ENCODE measurements at places on chromosomes 1 and 21. TPM values are rescaled to one million over a fixed set of nuclear protein-coding genes. Genes with fewer than 3 reads are reported as not detected.

MROH7 gene
- not detected for total RNA-seq

TMEM269 gene
- not detected for total RNA-seq

KLF17 gene
- total RNA-seq, result not detected

GPR3 gene
- 2.1 TPM for total RNA-seq

OR2AK2 gene
- total RNA-seq, result not detected

TRAPPC3 gene
- total RNA-seq, result 124 TPM

EFNA3 gene
- 0.80 TPM for total RNA-seq

VWA5B1 gene
- total RNA-seq, result not detected

SLAMF9 gene
- total RNA-seq, result not detected

STUM gene
- not detected for total RNA-seq

ACTN2 gene
- not detected for total RNA-seq

RHD gene
- not detected for total RNA-seq

NES gene
- 360 TPM for total RNA-seq

CYP4A11 gene
- total RNA-seq, result not detected

KRTAP21-2 gene
- total RNA-seq, result not detected

OR10J1 gene
- total RNA-seq, result not detected

C21orf58 gene
- total RNA-seq, result 6.6 TPM

CLCA2 gene
- not detected for total RNA-seq

SELE gene
- 3.0 TPM for total RNA-seq

DIO1 gene
- total RNA-seq, result not detected

TNFAIP8L2 gene
- 1.1 TPM for total RNA-seq

TMIGD3 gene
- 0.59 TPM for total RNA-seq

ABCG1 gene
- total RNA-seq, result 13.3 TPM

SYT2 gene
- not detected for total RNA-seq

OR2T2 gene
- total RNA-seq, result not detected

ZMYND12 gene
- 0.34 TPM for total RNA-seq

OMA1 gene
- total RNA-seq, result 10.8 TPM

PRAMEF1 gene
- not detected for total RNA-seq

Data from mammary microvascular endothelial cell (primary cell).